ENCODE measurements at places on chromosomes 2 and 18.

DNA sequence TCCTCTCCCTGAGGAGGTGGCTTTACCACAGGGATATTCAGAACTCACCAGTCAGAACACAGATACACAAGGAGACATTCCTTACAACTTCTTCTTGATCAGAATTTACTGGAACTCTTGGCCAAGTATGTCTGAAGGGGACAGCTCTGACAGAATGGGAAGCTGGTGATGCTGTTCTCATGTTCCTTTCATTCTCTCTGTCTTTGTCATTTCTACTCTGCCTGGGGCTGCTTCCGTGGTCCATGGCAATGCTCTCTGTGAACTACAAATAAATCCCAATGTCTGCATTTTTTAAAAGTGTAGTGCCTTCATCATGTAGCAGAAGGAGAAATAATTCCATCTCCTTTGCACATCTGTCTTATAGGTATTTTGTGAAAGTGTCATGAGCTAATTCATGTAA, 730.3 kb downstream of the CNTNAP5 start:
- DNase-seq, result no peak

DNA sequence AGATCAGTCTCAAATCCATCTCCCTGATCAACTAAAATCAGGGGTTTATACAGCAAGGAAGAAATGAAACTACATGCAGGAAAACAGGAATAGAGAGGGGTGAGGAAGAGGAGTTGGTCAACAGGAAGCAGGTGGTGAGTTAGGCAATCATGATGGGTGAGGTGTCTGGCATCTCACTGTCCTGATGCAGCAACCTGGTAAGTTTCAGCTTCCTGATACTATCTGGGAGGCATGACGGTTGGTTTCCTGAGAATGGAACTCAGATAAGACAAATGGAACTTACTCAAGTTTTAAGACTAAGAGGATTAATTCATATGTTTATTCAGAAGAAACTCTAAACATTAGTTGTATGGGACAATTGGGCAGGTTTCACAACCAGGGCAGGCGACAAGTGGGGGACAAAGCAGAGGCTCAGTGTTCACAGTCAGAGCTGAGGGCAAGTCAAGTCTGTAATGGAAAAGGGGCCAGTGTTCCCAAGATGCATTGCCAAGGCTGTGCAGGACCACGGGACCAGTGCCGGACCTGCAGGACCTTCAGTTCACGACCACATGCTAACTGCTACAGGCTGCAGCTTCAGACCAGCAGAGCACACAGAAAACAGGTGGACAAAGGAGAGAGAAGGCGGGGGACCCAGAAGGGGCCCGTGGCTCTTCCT, 17.7 kb upstream of the GALM start:
- no peak for DNase-seq

- no peak for DNase-seq
Observed at GRCh38 chr2:61534926-61535325, 3.2 kb downstream of the XPO1 start.

GRCh38 chr2:23584054-23584745, 199.2 kb downstream of the KLHL29 start:
- DNase-seq, result no peak

GRCh38 chr2:83071914-83072313, 1387.2 kb downstream of the SUCLG1 start:
- no peak for DNase-seq

DNA sequence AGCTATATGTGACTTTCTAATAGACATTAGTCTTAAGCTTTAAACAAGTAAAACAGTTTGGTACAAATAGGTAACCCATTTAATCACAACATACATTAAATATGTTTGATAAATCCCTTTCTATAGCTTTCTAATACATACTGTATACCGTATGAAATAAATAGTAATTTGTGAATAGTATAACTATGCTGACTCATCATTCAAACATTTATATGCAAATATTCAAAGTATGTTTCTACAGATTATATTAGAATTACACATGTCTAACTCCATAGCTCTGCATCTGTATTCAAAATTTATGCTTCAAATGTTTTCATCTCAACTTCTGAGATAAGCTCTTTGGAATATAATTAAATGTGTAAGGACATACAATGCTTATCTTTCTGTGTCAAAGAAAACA, 142.7 kb upstream of the ZNF804A start:
- no peak for DNase-seq

DNA sequence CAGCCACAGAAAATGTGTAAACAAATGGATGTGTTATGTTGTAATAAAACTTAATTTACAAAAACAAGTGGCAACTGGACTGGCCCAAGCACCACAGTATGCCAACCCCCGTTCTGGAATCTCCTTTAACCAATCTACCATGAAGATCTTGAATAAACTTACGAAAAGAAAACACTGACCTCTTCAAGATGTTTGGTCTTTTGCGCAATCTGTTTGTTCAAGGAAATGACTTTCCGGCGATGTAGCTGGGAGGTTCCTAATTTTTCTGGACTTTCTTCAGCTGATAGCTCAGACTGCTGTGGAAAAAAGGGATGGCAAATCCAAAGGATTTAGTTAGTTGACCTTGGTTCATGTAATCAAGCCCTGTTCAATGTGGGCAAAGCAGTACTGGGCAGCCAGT, 55.7 kb downstream of the CCDC93 start:
- peak; percentile 20 for DNase-seq

- DNase-seq, result no peak
Observed at GRCh38 chr2:133713049-133713580, 144.9 kb upstream of the NCKAP5 start.

- DNase-seq, result no peak
Observed at GRCh38 chr18:23743733-23744333, 54.6 kb downstream of the LAMA3 start.

DNA sequence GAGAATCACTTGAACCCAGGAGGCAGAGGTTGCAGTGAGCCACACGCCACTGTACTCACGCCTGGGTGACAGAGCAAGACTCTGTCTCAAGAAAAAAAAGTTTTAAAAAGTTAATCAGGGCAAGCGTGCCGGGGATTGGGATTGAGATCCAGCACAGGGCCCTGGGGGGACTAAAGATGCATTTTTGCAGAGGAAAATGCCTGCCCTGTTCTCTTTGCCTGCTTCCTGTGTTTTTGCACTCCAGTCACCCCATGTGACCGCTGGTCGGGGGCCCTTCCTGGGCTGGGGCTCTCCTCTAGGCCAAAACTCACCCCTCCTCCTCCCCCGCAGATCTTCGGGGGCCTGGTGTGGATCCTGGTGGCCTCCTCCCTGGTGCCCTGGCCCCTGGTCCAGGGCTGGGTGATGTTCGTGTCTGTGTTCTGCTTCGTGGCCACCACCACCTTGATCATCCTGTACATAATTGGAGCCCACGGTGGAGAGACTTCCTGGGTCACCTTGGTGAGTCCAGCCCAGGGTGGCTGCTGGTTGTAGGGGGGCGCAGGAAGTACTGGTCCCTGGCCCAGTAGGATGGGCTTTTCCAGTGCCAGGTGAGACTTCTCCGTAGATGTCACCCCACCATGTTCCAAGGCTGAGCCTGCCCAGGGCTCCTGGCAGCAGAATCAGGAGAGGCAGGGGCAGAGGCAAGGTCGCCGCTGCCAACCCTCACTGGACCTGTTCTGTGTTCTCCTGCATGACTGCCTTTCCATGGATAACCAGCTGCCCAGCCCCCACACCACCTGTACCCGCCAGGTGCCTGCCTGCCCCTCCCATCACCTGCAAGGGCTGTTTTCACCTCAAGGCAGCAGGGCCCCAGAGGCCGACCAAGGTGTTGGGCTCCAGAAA, 22.4 kb downstream of the MAL start:
- no peak for DNase-seq

GRCh38 chr2:188773075-188773474, 201.1 kb upstream of the COL3A1 start:
- DNase-seq, result no peak

GRCh38 chr18:3223356-3223755, 3.6 kb upstream of the MYOM1 start:
- DNase-seq, result no peak

DNA sequence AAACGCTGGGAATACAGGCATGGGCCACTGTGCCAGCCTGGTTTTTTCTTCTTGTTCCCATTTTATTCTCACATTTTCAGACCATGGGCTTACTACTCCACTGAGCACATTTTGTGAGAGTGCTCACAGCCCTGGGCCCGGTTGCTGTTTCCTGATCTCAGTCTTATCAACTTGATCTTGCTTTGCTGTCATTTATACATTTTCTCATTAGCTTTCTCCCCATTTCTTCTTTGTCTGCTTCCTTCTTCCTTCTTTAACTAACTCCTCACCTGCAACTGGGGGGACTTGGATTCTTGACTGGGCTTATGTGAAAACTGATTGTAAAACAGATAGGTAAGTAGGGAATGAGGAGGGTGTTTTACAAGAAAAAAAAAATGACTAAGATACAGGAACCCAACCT, 117.3 kb downstream of the PLB1 start:
- no peak for DNase-seq

- DNase-seq, result peak; percentile 61
Observed at GRCh38 chr2:236794176-236794957, 224.7 kb downstream of the ACKR3 start.

DNA sequence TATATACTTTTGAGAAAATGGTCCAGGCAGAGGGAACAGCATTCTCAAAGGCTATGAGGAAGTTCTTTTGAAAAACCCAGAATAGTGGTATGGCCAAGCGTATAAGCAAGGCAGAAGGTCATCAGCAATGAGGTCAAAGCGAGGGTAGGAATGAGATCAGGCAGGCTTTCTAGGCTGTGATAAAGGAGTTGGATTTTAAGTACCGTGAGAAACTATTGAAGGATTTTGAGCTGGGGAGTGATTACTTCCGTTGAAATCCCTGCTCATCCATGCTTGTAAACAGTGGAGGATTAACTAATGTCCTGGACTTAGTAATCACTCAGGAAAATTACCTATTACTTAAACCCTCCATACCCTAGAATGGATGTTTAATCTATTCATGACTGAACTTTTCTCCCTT, 50.2 kb downstream of the EMILIN2 start:
- no peak for DNase-seq

DNA sequence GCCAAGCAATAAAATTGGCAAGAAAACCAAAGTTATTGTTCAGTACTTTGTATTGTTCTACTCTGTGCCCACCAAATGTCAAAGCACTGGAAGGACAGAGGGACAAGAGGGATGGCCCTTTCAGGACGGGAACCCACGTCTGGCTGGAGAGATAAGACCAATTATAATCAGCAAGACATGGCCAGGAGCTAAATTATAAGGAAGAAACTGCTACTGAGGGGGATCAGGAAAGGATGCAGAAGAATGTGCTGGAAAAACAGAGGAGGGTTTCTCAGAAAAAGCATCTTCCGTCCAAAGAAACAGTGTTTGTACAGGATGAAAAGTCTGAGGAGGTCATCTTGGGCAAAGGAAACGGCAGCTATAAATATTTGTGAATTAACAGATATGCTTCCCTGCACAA, 46.4 kb upstream of the NARS1 start:
- no peak for DNase-seq

- DNase-seq, result no peak
Observed at GRCh38 chr2:41933046-41933420, 114.8 kb upstream of the PKDCC start.

- DNase-seq, result peak; percentile 75
Observed at GRCh38 chr2:12050396-12050795, 304.0 kb downstream of the LPIN1 start.

GRCh38 chr2:60796573-60797509, 40.8 kb downstream of the PAPOLG start:
- DNase-seq, result no peak

- no peak for DNase-seq
Observed at GRCh38 chr18:60331890-60332289, 40.7 kb downstream of the MC4R start.

DNA sequence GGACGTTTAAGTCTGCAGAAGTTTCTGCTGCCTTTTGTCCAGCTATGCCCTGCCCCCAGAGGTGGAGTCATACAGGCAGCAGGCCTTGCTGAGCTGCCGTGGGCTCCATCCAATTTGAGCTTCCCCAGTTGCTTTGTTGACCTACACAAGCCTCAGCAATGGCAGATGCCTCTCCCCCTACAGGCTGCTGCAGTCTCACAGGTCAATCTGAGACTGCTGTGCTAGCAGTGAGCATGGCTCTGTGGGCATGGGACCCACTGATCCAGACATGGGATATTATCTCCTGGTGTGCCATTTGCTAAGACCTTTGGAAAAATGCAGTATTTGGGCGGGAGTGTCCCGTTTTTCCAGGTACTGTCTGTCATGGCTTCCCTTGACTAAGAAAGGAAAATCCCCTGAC, 726.0 kb downstream of the ERBB4 start:
- DNase-seq, result no peak

GRCh38 chr2:69003731-69004130, 9.2 kb upstream of the ANTXR1 start:
- DNase-seq, result no peak

- DNase-seq, result no peak
Observed at GRCh38 chr18:10081492-10081891, 167.7 kb downstream of the VAPA start.

DNA sequence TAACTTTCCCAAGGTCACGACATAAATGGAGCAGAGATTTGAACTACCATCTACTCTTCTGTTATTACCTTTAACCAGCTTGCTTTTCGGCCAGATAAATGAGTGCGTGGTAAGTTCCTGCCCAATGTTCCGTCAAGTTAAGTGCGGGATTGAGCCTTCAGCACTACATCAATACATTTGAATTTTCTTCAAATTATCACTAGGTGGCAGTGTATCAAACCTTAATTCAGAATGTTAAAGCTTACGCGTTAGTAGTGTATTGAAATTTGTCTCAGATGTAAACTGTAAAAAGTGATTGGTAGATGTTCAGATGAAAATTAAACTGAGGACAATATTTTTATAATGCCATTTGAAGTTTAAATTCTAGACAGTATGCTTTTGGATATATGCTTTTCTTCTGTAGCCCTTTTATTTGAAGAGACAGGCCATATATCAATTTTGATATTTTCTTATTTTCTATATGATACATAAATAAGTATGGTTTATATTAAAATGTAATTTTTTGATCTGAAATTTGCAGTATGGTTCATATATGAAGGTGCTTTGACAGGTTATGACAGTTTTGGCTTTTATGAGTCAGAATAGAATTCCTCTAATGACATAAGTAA, 681.3 kb downstream of the ADCYAP1 start:
- peak; percentile 13 for DNase-seq

DNA sequence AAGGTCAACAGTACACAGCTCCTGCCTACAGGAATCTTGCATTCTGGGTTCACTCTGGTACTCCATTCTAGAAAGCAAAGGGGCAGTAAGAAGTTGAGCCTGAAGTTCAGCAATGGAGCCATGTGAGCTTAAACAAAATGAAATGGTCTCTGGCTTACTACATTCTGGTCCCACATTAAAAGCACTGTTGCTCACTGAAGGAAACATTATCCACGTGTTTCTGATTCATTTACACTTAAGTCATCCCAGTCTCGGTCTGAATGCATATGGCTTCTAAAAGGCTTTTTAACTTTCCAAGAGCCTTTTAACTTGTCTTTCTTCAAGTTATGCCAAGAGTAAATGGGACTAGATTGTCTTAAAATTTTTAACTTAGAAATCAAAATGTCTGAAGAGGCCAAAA, 177.8 kb downstream of the LNPK start:
- no peak for DNase-seq

All from AG08395 (cell line).